Small intestine (tissue), 16 donors: ENCODE measurements at places on chromosomes 5 and 9.

DNA sequence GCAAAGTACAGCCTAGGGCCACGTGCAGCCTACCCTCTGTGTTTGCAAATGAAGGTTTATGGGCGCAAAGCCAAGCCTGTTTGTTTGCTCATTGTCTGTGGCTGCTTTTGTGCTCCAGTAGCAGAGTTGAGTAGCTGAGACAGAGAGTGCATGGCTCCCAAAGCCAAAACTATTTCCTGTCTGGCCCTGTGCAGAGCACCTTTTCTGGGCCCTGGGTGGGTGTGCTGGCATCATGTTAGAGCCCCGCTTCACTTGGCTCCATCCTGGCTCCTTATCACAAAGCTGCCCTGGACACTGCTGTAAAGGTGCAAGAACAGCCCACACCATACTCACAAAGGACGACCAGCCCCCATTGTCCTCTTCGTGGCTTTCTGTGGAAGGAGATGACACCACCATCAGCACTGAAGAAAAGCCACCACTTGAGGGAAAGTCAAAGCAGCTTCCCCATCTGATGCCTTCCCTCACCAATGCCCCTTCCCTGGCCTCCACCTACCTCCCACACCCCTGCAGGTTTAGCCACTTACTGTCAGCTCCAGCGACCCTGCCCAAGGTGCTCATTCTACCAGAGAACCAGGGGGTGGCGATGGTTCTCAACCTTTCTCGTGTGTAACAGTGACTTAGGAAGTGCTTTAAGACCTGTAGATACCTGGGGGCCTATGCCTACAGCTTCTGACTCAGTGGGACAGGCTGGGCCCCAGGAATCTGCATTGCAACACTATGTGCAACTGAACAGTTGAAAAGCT, 23.4 kb downstream of the LCP2 start:
- no peak overlapping the region for H3K4me3 ChIP-seq
- DNase-seq = peak; percentile 61
- no peaks in the 10 kb centered on the region for H3K4me1 ChIP-seq

DNA sequence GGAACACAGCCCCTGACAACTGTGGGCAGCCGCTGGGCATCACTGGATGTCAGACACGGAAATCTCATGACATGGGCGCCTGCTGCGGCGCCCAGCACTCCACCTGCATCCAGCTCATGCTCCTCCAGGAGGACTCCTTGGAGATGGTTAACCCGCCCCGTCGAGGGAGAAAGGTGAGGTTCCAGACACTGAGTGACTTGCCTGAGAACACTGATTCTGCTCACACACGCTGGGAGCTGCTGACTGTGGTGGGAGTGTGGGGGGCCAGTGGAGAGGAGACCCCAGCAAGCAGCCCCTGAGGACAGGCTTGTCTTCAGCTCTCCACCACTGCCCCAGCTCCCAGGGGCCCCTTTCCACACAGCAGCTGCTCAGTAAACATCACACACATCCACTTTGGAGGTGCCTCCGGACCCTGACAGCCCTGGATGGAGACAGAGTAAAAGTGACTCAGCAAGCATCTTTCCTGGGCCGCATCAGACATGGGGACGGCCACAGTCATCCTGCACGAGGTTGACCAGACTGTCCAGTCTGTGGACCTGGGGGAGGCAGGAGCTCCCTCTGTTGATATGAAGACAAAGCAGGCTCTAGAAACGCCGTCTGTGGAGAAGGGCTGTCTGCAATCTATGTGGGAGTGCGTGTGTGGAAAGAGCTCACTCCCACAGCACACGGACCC, 283.7 kb upstream of the IRX4 start:
- H3K4me1 ChIP-seq = no peaks in the 10 kb centered on the region
- no peak for DNase-seq
- no peaks in the 10 kb centered on the region for H3K36me3 ChIP-seq
- H3K4me3 ChIP-seq = no peak overlapping the region
- no peaks in the 10 kb centered on the region for H3K27me3 ChIP-seq

- no peaks in the 10 kb centered on the region for H3K36me3 ChIP-seq
- peak overlapping the region; percentile 63 for H3K27ac ChIP-seq
- no peaks in the 10 kb centered on the region for H3K27me3 ChIP-seq
- no peak for DNase-seq
These were observed 126.6 kb downstream of the C9orf152 start for GRCh38 chr9:110081395-110081794.

GRCh38 chr9:129606161-129607026, 14.5 kb downstream of the C9orf50 start:
- no peaks in the 10 kb centered on the region for H3K27me3 ChIP-seq
- peak; percentile 70 for DNase-seq
- H3K4me1 ChIP-seq = peaks cover 4% of the 10 kb centered on the region
- no peak overlapping the region for H3K4me3 ChIP-seq

GRCh38 chr9:3200331-3200774, 325.4 kb downstream of the RFX3 start:
- no peak for DNase-seq
- no peak overlapping the region for H3K4me3 ChIP-seq
- H3K27me3 ChIP-seq = no peaks in the 10 kb centered on the region
- no peak overlapping the region for H3K27ac ChIP-seq
- no peaks in the 10 kb centered on the region for H3K4me1 ChIP-seq
- H3K36me3 ChIP-seq = no peaks in the 10 kb centered on the region

DNA sequence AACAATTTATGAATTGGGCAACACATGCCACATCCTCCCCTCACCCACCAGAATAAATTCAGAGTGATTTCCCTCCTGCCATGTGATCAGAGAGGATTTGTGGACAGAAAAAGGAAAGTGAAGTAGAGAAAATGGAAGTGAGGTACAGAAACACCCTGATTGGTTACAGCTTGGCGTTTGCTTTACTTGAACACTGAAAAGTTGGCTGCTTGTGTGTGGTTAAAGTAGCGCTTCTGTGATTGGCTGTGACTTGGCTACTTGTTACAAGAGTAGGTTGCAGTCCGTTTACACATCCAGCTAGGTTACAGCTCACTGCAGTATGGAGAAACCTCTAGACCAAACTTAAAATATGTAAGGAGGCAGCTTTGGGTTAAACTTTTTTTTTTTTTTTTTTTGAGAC, 205.2 kb upstream of the ZNF608 start:
- no peak overlapping the region for H3K27ac ChIP-seq
- H3K36me3 ChIP-seq = no peaks in the 10 kb centered on the region
- H3K27me3 ChIP-seq = no peaks in the 10 kb centered on the region
- DNase-seq = no peak
- H3K4me1 ChIP-seq = peaks cover 5% of the 10 kb centered on the region
- no peak overlapping the region for H3K4me3 ChIP-seq

- no peaks in the 10 kb centered on the region for H3K4me1 ChIP-seq
- H3K4me3 ChIP-seq = no peak overlapping the region
- peak overlapping the region; percentile 47 for H3K27ac ChIP-seq
- H3K36me3 ChIP-seq = no peaks in the 10 kb centered on the region
These were observed 21.3 kb upstream of the KIF12 start for GRCh38 chr9:114120192-114121014.

GRCh38 chr9:72228282-72228681, 79.0 kb downstream of the GDA start:
- H3K36me3 ChIP-seq = peaks cover 25% of the 10 kb centered on the region
- no peaks in the 10 kb centered on the region for H3K4me1 ChIP-seq
- no peak overlapping the region for H3K4me3 ChIP-seq
- DNase-seq = peak; percentile 78

GRCh38 chr9:27756418-27756817, 183.1 kb upstream of the C9orf72 start:
- no peak for DNase-seq
- no peak overlapping the region for H3K27ac ChIP-seq
- no peak overlapping the region for H3K4me3 ChIP-seq
- no peaks in the 10 kb centered on the region for H3K4me1 ChIP-seq
- no peaks in the 10 kb centered on the region for H3K27me3 ChIP-seq

DNA sequence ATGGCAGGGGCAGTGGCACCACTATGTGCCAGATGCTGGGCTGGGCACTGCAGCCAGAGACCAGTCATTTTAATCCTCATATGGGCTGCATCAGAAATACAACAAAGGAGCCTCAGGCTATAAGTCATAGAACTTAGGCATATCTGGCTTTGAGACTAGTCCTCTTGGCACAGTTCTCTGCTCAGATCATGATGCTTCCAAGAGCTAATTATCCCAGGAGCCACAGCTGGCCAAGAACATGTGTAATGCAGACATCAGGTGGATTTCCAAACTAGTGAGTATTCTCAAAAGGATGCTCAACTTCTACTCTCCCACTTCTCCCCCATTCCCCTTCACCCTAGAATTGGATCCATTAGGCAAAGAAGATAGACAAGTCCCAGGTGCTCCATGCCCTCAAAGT, 562.2 kb upstream of the TRPC7 start:
- H3K27ac ChIP-seq = no peak overlapping the region
- no peaks in the 10 kb centered on the region for H3K4me1 ChIP-seq
- H3K27me3 ChIP-seq = no peaks in the 10 kb centered on the region

DNA sequence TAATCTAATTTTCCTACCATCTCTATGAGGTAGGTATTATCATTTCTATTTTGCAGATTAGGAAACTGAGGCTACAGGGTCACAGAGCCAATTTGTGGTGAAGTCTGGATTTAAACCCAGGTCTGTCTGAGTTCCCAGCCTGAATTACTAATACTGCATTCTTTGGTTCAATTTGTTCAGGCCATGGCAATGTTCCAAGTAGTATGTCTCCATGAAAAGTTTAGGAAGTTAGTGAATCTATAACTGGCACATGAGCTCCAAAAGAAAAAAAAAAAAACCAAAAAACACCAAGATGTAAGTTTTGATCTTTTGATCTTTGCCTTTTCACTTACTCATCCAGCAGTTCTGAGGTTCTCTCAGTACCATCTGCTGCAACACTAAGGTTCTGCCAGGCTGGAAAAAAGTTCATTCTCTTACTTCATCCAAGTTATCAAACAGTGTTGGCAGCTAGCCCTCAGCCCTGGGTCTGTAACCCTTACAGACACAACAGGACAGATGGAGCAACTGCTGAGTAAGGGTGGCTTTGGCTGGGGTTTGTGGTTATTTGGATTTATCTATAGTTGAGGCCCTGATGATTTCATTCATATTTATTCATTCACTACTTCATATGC, 4.4 kb upstream of the TMEM268 start:
- no peaks in the 10 kb centered on the region for H3K36me3 ChIP-seq
- no peaks in the 10 kb centered on the region for H3K4me1 ChIP-seq
- H3K27ac ChIP-seq = no peak overlapping the region
- no peak for DNase-seq
- no peak overlapping the region for H3K4me3 ChIP-seq
- no peaks in the 10 kb centered on the region for H3K27me3 ChIP-seq

DNA sequence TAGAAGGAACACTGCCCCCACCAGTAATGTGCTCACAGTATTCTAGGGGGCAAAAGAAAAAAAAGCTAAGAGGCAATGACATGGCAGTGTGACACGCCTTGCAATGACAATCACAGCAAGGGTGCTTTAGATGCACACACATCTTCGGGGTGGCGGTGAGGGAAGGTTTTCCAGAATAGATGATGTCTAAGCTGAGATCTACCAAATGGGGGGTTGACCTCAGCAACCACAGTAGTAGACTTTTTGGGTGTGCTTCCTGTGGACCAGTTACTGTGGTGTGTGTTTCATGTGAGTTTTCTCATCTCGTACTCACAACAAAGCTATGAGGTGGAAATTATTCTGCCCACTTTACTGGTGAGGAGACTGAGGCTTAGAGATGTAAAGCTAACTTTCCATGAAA, 10.2 kb upstream of the IL12B start:
- H3K27ac ChIP-seq = no peak overlapping the region
- no peak for DNase-seq
- H3K36me3 ChIP-seq = no peaks in the 10 kb centered on the region
- no peaks in the 10 kb centered on the region for H3K27me3 ChIP-seq
- H3K4me1 ChIP-seq = no peaks in the 10 kb centered on the region
- H3K4me3 ChIP-seq = no peak overlapping the region

DNA sequence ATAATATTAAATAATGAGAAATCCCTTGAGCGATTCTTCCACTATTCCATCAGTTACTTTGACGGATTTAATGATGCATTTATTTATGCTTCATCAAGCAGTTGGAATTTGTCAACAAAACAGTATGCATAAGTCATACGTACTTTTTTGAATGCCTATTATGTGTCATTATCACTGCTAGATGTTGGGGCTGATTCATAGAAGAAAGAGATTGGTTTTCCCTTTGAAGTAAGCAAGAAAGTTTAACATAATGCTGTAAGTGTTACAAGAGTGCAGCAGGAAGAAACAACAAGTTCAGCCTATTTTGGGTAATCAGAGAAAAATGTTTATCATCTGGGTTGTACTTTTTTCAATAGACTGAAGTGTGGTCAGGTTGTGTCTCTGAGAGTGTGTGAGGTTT, 121.2 kb upstream of the RANBP3L start:
- H3K4me3 ChIP-seq = no peak overlapping the region
- no peaks in the 10 kb centered on the region for H3K36me3 ChIP-seq
- no peak overlapping the region for H3K27ac ChIP-seq
- H3K27me3 ChIP-seq = no peaks in the 10 kb centered on the region
- no peak for DNase-seq

DNA sequence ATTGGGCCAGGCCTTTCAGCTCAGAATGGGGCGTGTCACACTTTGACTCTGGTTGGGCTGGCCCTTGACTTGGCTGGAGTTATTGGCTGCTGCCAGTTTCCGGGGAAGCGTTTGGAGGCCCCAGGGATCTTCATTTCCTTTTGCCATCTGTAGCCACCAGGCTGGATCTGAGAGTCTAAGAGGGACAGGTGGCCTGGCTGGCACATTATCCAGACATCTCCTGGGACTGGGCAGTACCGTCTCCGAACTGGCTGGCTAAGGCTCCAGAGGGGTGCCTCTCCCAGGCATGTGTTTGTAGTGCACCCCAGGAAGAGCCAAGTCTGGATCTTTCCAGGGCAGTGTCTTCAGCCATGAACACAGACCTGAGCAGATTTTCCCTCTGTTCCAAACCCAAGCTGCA, 9.7 kb upstream of the JADE2 start:
- peaks cover 8% of the 10 kb centered on the region for H3K4me1 ChIP-seq
- no peak overlapping the region for H3K27ac ChIP-seq
- H3K36me3 ChIP-seq = no peaks in the 10 kb centered on the region
- no peak overlapping the region for H3K4me3 ChIP-seq
- H3K27me3 ChIP-seq = no peaks in the 10 kb centered on the region

DNA sequence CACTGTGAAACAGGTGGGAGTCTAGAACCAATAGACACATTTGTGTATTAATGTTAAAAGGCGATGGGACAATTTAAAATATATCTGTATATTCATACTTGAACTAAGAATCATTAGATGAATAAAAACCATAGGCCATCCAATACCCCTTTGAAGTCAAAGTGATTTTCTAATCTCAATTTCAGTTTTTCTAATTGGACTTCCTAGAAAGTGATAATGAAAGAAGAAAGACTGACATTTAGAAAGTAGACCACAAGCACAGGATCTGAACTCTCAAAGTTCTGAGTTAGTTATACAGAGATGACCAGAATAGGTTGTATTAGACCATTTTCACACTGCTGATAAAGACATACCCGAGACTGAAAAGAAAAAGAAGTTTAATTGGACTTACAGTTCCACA, 412.8 kb upstream of the PIK3R1 start:
- DNase-seq = no peak
- H3K36me3 ChIP-seq = no peaks in the 10 kb centered on the region
- H3K27ac ChIP-seq = no peak overlapping the region
- no peaks in the 10 kb centered on the region for H3K27me3 ChIP-seq

GRCh38 chr5:112635276-112635675, 102.4 kb upstream of the APC start:
- H3K27me3 ChIP-seq = no peaks in the 10 kb centered on the region
- H3K36me3 ChIP-seq = no peaks in the 10 kb centered on the region
- DNase-seq = peak; percentile 8
- peak overlapping the region; percentile 87 for H3K27ac ChIP-seq
- H3K4me3 ChIP-seq = no peak overlapping the region
- H3K4me1 ChIP-seq = peaks cover 36% of the 10 kb centered on the region

- no peak overlapping the region for H3K27ac ChIP-seq
- no peaks in the 10 kb centered on the region for H3K36me3 ChIP-seq
- no peaks in the 10 kb centered on the region for H3K4me1 ChIP-seq
- no peak for DNase-seq
- no peak overlapping the region for H3K4me3 ChIP-seq
These were observed 1.2 kb upstream of the SIL1 start for GRCh38 chr5:139199321-139199720.
